ENCODE measurements at places on chromosomes 16 and 17.

DNA sequence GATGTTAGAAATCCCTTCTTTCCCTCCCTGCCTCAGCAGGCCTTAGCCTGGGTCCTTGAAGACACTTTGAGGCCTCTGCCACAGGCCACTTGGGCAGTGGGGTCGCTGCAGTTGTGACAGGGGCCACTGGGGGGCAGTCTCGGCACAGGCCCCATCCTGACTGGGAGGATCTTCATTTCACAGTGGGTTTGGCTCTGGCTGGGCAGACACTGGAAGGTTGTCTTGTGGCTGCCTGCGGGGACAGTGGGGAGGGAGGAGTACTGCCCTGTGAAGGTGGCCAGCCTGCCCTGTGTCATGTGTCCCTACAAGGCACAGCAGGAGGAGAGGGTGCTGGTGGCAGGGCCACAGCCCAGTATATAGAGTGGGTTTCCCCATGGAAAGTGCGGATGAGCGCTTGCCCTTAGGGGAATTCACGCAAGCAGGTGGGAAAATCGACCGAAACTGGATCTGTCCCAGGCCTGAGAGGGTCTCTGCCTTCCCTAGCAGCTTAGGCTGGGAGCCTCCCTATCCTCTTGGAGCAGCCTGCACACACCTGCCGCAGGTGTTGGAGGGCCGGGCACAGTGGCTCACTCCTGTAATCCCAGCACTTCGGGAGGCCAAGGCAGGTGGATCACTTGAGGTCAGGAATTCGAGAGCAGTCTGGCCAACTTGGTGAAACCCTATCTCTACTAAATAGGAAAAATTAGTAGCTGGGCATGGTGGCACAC, 28.8 kb downstream of the GINS2 start:
- peak; percentile 34 for DNase-seq

DNA sequence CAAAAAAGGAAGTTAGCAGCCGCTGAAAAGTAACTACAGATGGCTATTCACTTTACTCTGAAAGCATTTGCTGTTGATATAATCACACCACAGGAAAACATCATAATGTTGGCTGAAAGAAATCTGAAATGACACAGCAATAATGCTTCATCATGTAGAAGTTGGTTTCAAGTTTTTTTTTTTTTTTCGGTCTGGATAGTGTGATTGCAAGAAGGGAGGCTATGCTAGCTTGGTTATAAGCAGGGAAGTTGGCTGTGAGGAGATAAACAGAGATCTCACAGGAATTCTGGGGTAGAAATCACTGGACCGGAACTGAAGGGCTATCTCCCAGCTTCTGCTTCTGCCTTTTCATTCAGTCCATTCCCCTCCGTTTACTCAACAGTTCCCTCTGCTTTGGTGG, 57.9 kb downstream of the MYO1D start:
- DNase-seq, result no peak

- DNase-seq, result no peak
These were observed 69.1 kb downstream of the SRCIN1 start for GRCh38 chr17:38536661-38537060.

DNA sequence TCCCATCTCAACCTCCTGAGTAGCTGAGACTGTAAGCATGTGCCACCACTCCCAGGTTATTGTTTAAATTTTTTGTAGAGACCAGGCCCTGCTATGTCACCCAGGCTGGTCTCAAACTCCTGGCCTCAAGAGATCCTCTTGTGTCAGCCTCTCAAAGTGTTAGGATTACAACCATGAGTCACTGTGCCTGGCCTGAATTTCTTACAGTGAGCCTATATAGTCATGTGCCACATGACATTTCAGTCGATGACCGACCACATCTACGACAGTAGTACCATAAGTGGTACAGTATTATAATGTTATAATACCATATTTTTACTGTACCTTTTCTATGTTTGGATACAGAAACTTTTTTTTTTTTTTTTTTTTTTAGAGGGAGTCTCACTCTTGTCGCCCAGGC, 195.3 kb downstream of the STX8 start:
- no peak for DNase-seq
